Skin of body (tissue), 3 donors: ENCODE measurements at places on chromosomes 7 and 10. TPM values are rescaled to one million over a fixed set of nuclear protein-coding genes. Genes with fewer than 3 reads are reported as not detected.

MYO3A gene
- total RNA-seq: 2.3 TPM

TUBB8 gene
- total RNA-seq: not detected

CPN1 gene
- not detected for total RNA-seq

SLC13A1 gene
- not detected for total RNA-seq

CTNNA3 gene
- total RNA-seq: 7.1 TPM

MBL2 gene
- total RNA-seq: not detected

PLAC9 gene
- total RNA-seq: 40.2 TPM

TYSND1 gene
- total RNA-seq: 10.2 TPM

SPDYE11 gene
- total RNA-seq: 0.10 TPM

GRCh38 chr10:14654821-14655382 is 119.8 kb downstream of the FAM107B start:
- DNase-seq: no peak

GRCh38 chr10:11553773-11554381 is 57.6 kb downstream of the USP6NL start:
- DNase-seq: no peak

DNA sequence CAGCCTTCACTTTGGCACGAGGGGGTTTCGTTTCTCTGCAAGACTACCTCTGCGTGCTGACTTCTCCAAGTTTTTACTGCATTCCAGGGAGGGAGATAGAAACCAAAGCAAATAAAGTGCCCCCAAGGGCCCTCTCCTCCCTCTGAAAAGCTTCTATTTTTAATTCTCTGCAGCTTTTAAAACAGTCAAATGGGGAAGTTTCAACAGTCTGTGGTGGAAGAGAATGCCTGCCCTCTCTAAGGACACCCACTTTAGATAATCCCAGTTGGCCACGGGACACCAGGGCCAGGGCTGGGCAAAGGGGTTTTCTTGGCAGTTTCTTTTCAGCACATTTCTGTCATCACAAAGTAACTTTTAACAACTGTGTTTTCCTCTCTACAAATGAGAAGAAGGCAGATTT is 386.7 kb upstream of the NPVF start:
- no peak for DNase-seq

DNA sequence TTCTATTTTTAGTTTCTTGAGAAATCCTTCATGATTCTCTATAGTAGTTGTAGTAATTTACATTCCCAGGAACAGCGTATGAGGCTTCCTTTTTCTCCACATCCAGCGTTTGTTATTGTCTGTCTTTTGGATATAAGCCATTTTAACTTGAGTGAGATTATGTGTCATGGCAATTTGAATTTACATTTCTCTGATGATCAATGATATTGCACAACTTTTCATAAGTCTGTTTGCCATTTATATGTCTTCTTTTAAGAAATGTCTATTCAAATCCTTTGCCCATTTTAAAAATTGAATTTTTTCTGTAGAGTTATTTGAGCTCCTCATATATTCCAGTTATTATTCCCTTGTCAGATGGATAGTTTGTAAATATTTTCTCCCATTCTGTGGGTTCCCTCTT is 285.1 kb downstream of the REEP3 start:
- DNase-seq: no peak

GRCh38 chr10:117449636-117450035 is 74.4 kb upstream of the PDZD8 start:
- no peak for DNase-seq

GRCh38 chr7:19110026-19110730 is 7.3 kb downstream of the TWIST1 start:
- no peak for DNase-seq

DNA sequence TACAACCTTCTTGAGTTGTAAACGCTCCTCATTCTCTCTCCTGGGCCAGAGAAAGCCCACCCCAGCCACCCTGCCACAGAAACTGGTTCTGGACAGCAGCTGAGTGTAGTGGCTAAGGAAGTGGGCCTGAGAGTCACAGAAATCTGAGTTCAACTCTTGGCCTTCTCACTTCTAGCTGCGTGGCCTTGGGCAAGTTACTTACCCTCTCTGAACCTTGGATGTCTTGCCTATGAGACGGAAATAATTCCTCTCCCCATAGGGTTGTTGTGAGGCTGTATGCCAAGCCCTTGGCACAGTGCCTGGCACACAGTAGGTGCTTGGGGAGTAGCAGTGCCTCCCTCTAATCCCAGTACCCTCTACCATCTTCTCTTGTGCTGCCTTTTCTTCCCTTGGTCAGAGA is 51.5 kb downstream of the ADAMTS14 start:
- DNase-seq: no peak

DNA sequence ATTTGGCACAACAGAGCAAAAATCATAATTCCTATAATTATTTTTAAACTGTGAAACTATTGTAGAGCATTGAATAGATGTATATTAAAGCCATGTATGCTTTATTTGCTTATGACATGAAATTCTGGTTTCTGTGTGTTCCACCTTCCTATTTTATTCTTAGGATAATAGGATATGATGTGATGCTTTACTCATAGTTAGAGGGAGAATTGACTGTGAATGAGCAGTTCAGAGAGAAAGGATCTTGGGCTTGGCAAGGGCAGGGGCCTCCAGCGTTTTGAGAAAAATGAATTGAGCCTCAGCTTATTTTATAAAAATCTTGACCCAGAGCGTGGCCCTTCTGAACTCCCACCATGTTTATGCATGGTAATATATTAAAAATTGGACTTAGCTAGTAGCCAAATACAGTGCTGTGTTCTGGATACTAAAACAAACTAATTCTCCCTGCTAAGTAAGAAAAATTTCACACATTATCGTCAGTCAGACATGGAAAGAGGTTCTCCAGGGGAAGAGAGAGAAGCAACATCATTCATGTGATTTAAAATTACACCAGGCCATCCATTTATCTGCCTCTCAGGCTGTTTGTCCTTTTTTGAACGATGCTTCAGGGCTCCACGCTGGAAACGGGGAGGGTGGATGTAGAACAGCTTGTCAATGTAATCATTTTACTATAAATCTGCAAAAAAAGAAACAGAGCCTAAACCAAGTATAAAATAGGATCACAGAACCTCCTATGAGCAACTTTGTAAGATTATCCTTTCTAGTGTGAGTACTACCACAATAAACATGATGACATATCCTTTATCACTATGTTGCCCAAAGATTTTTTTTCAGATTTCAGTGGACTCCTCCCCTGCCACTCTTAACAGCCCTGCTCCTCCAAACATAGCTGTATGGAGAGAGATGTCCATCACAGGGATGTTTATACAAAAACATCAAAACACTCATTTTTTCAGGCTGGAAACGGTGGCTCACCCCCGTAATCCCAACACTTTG is 258.1 kb upstream of the C7orf33 start:
- no peak for DNase-seq

DNA sequence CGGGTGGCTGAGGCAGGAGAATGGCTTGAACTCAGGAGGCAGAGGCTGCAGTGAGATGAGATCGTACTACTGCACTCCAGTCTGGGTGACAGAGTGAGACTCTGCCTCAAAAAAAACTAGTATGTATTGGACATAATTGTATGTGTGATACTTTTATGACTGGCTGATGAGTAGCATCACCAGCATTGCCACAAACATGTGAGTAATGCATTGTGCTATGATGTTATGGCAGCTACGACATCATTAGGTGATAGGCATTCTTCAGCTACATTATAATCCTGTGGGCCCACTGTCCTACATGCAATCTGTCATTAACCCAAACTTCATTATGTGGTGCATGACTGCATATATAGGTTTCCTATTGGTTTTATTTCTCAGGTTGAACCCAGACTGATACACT is 352.4 kb downstream of the GALNT17 start:
- no peak for DNase-seq

DNA sequence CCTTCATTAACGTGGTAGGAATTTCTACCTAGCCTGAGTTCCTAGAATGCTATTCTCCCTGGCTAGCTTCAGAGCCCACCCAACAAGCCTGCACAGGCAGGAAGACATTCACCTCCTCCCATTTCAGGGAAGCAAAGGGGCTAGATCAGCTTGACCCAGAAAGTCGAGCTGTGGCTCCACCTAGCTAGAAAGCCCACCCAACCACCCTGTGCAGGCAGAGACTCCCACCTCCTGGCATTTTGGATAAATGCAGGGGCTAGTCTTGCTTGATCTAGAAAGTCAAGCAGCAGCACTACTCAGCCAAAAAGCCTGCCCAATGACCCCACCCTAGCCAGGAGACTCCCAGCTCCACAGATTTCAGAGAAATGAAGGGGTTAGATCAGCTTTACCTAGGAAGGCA is 479.5 kb downstream of the SDK1 start:
- no peak for DNase-seq

- DNase-seq: no peak
These were observed 27.3 kb upstream of the CADPS2 start for GRCh38 chr7:122913608-122914007.

DNA sequence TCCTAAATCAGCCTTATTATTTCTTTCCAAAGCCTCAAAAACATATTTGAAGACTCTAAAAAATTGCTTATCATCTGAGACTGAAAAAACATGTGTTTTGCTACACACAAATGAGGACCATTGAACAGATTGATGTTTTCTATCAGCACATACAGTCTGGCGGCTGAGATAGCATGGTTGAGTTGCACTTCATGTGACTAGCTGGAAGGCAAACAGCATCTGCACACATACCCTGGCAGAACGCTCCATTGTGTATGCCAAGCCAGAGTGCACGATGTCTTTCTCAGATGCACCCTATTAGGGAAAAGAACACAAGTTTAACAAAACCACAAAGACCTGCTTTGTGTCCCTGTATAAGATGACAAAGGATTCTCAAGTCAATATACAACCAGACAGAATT is 33.0 kb downstream of the FAM25A start:
- DNase-seq: peak; percentile 63

DNA sequence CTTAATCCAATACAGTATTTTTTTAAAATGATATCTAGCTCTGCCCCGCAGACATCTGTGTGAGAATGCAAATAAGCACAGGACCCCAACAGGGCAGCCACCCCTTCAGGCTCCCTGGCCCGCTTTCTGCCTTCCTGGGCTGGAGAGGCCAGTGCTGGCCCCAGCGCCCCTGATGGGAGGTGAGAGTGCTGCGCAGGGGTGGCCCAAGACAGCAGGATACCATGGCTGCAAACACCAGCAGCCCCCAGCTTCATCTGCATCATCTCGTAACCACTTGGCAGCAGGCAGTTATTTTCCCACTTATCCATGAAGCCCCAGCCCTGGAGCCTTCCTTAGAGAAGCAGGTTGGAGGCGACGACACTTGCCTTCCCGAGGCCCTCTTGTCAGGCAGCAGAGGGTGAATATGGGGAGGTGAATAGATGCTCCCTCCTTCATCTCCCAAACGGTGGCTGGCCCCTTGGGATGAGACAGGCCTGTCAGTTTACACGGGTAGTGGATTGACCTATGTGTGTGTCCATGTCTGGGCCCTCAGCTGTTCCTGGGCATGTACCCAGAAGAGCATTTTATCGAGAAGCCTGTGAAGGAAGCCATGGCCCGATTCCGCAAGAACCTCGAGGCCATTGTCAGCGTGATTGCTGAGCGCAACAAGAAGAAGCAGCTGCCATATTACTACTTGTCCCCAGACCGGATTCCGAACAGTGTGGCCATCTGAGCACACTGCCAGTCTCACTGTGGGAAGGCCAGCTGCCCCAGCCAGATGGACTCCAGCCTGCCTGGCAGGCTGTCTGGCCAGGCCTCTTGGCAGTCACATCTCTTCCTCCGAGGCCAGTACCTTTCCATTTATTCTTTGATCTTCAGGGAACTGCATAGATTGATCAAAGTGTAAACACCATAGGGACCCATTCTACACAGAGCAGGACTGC is 71.2 kb downstream of the ALOX5 start:
- DNase-seq: no peak

- no peak for DNase-seq
These were observed 23.4 kb downstream of the TAS2R16 start for GRCh38 chr7:122972056-122972455.

- DNase-seq: no peak
These were observed 22.3 kb downstream of the CACUL1 start for GRCh38 chr10:118732245-118733165.

GRCh38 chr10:112446055-112446854 is 459 bp downstream of the ZDHHC6 start:
- DNase-seq: no peak
